Right lobe of liver (tissue), 6 donors: ENCODE measurements at places on chromosomes 2 and 18. TPM values are rescaled to one million over a fixed set of nuclear protein-coding genes. Genes with fewer than 3 reads are reported as not detected.
A peak's percentile ranks its signal among the peaks of the same experiment; 100 is the strongest.

Gene LYG1
- 0.90 TPM for total RNA-seq

DNA sequence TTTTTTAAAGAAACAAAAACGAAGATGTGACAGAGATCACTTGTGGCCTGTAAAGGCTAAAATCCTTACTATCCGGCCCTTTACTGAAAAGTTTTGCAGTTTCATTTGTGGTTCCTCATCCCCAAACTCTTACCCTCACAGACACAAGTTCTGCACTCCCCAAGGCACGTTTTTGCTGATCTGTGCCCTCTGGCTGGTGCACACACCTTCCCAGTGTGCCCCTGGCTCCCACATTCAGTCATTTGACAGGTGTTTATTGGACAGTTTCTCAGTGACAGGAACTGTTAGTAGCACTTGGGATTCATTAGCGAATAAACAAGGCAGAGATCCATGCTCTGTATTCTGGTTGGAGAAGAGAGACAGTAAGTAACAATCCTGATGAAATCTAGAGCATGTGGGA, 22.8 kb downstream of the ZAP70 start:
- H3K36me3 ChIP-seq, result no peaks in the 10 kb centered on the region
- H3K27ac ChIP-seq, result no peak overlapping the region
- DNase-seq, result no peak
- no peaks in the 10 kb centered on the region for H3K27me3 ChIP-seq
- no peak overlapping the region for H3K4me3 ChIP-seq

- no peaks in the 10 kb centered on the region for H3K4me1 ChIP-seq
- no peaks in the 10 kb centered on the region for H3K36me3 ChIP-seq
- H3K4me3 ChIP-seq, result no peak overlapping the region
- H3K27ac ChIP-seq, result no peak overlapping the region
These were observed 94.0 kb downstream of the PLB1 start for GRCh38 chr2:28589746-28590463.

Gene SULT6B1
- total RNA-seq, result not detected

GRCh38 chr2:204655626-204656025, 110.4 kb downstream of the PARD3B start:
- H3K27ac ChIP-seq, result no peak overlapping the region
- H3K27me3 ChIP-seq, result no peaks in the 10 kb centered on the region
- no peaks in the 10 kb centered on the region for H3K4me1 ChIP-seq
- no peak overlapping the region for H3K4me3 ChIP-seq
- no peaks in the 10 kb centered on the region for H3K36me3 ChIP-seq

- DNase-seq, result no peak
- no peak overlapping the region for H3K27ac ChIP-seq
- no peaks in the 10 kb centered on the region for H3K4me1 ChIP-seq
- no peak overlapping the region for H3K4me3 ChIP-seq
- H3K27me3 ChIP-seq, result no peaks in the 10 kb centered on the region
These were observed 38.4 kb downstream of the CAB39 start for GRCh38 chr2:230751062-230751461.

DNA sequence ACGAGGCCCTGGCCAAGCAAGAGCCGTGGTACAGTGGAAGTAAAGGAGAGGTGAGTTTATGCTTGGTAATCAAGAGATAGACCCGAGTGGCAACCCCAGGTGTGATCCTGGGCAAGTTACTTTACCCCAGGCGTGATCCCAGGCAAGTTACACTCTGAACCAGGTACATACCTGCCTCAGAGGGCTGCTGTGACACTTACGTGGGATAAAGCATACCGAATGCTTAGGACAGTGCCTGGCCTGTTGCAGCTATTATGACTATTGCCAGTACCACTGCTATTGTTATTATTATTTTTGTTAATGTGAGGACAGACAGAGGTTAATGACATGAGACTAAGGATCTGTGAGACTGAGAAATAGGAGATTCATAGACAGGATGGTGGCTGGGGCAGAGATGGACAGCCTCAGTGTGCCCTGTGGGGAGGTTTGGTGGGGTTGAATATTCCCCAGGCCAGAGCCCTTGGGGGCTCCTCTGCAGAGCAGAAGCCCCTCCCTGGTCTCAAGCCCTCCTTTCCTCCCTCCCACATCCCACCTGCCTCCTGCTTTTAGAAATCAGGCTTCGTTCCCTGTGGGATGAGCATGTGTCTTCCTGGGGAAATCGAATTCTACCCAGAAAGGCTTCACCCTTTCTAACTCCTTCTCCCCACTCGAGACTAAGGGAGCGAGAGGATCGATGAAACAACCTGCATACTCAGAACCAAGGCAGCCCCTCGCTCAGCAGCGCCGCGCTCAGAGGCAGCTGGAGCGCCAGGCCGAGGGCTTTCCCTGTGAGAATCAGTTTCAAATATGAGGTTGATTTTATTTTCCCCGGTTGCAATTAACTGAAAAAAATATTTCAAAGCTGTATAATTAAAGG, 62.0 kb upstream of the SIX3 start:
- no peak for DNase-seq
- H3K36me3 ChIP-seq, result no peaks in the 10 kb centered on the region
- H3K4me3 ChIP-seq, result no peak overlapping the region
- H3K27ac ChIP-seq, result no peak overlapping the region

GRCh38 chr18:5294113-5294456, 1.4 kb downstream of the ZBTB14 start:
- no peaks in the 10 kb centered on the region for H3K36me3 ChIP-seq
- no peaks in the 10 kb centered on the region for H3K4me1 ChIP-seq
- H3K4me3 ChIP-seq, result peak overlapping the region; percentile 82
- no peak for DNase-seq
- H3K27me3 ChIP-seq, result no peaks in the 10 kb centered on the region
- peak overlapping the region; percentile 82 for H3K27ac ChIP-seq

DNA sequence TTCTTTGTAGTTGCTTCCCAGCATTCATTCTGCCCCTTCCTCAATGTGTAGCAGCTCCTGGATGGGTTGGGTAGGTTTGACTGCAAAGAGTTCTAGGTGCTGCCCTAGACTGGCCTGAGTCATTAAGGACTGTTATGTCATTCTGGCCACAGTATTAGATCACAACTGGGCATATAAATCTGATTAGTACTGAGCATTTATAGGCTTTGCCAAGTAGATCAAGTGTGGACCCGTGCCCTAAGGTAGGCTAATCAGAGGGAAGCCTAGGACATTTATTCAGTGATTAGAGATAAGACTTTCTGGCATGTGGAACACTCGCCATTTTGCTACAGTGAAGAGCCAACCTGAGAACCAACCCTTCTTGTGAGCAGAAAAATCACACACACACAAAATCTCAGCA, 2.7 kb downstream of the KATNAL2 start:
- H3K36me3 ChIP-seq, result no peaks in the 10 kb centered on the region
- no peak for DNase-seq
- H3K27ac ChIP-seq, result no peak overlapping the region

DNA sequence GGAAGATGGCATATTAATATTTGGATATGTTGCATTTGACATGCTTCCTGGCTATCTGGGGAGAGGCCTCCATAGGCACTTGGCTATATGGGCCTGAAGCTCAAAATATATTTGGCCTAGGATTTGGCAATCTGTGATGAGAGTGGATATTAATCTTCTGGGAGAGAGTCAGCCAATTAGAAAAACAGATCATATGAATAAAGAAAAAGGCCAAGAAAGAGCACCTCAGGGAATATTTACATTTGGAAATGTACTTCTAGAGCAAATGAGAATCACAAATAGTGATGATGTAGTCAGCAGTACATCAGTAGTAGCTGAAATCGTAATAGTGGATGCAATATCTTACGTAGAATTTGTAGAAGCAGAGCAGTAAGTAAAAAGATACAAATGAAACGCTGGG, 277.0 kb downstream of the CTNNA2 start:
- no peaks in the 10 kb centered on the region for H3K27me3 ChIP-seq
- DNase-seq, result no peak
- no peak overlapping the region for H3K27ac ChIP-seq

- no peak overlapping the region for H3K27ac ChIP-seq
- no peak overlapping the region for H3K4me3 ChIP-seq
- no peak for DNase-seq
- H3K27me3 ChIP-seq, result no peaks in the 10 kb centered on the region
- H3K36me3 ChIP-seq, result no peaks in the 10 kb centered on the region
- H3K4me1 ChIP-seq, result no peaks in the 10 kb centered on the region
These were observed 132.4 kb upstream of the ST6GAL2 start for GRCh38 chr2:107018366-107018765.

GRCh38 chr2:212939777-212940531, 211.5 kb downstream of the IKZF2 start:
- DNase-seq, result peak; percentile 78
- no peak overlapping the region for H3K27ac ChIP-seq

Gene TSPYL6
- total RNA-seq, result not detected

- H3K4me1 ChIP-seq, result peaks cover 40% of the 10 kb centered on the region
- DNase-seq, result no peak
- peak overlapping the region; percentile 83 for H3K4me3 ChIP-seq
- H3K27me3 ChIP-seq, result no peaks in the 10 kb centered on the region
These were observed 797 bp downstream of the TTC32 start for GRCh38 chr2:19900931-19901441.

- H3K36me3 ChIP-seq, result no peaks in the 10 kb centered on the region
- H3K4me1 ChIP-seq, result no peaks in the 10 kb centered on the region
- DNase-seq, result no peak
These were observed 41.6 kb downstream of the RHBDD1 start for GRCh38 chr2:226877491-226877890.

Gene CD8B
- total RNA-seq, result not detected

Gene DPY30
- 42.7 TPM for total RNA-seq

GRCh38 chr2:25365241-25365640, 23.5 kb upstream of the DNMT3A start:
- no peaks in the 10 kb centered on the region for H3K4me1 ChIP-seq
- no peaks in the 10 kb centered on the region for H3K36me3 ChIP-seq
- H3K27me3 ChIP-seq, result no peaks in the 10 kb centered on the region
- no peak overlapping the region for H3K27ac ChIP-seq

DNA sequence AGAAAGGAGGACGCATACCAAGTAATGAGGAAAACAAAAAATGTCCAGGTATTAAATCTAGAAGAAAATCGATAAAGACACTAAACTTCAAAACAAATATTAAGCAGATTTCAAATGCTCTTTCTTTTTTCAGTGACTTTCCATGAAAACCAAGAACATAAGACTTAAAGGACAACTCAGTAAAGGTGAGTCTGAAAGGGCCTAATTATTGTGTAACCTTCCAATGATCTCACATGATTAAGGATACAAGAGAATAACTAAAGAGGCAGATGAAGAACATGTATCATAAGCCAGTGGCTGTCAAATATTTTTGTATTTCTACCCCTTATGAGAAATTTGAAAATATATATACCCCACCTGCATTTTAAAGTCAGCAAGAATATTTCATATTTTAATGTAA, 30.7 kb downstream of the MBD2 start:
- no peak overlapping the region for H3K4me3 ChIP-seq
- DNase-seq, result no peak
- H3K4me1 ChIP-seq, result no peaks in the 10 kb centered on the region
- no peaks in the 10 kb centered on the region for H3K36me3 ChIP-seq
- no peak overlapping the region for H3K27ac ChIP-seq

- no peaks in the 10 kb centered on the region for H3K4me1 ChIP-seq
- H3K36me3 ChIP-seq, result no peaks in the 10 kb centered on the region
- no peak for DNase-seq
These were observed 46.9 kb downstream of the NGEF start for GRCh38 chr2:232966122-232966521.

GRCh38 chr2:121776361-121776760, 20.9 kb downstream of the TSN start:
- H3K4me1 ChIP-seq, result no peaks in the 10 kb centered on the region
- no peaks in the 10 kb centered on the region for H3K36me3 ChIP-seq
- H3K27ac ChIP-seq, result no peak overlapping the region
- DNase-seq, result no peak

- no peak overlapping the region for H3K4me3 ChIP-seq
- H3K27me3 ChIP-seq, result no peaks in the 10 kb centered on the region
- H3K27ac ChIP-seq, result no peak overlapping the region
These were observed 25.3 kb upstream of the STEAP3 start for GRCh38 chr2:119198240-119198840.

GRCh38 chr2:121519732-121520640, 10.7 kb upstream of the RNU4ATAC start:
- peaks cover 3% of the 10 kb centered on the region for H3K4me1 ChIP-seq
- DNase-seq, result no peak
- H3K27ac ChIP-seq, result no peak overlapping the region
- H3K36me3 ChIP-seq, result peaks cover 5% of the 10 kb centered on the region
- H3K4me3 ChIP-seq, result no peak overlapping the region

DNA sequence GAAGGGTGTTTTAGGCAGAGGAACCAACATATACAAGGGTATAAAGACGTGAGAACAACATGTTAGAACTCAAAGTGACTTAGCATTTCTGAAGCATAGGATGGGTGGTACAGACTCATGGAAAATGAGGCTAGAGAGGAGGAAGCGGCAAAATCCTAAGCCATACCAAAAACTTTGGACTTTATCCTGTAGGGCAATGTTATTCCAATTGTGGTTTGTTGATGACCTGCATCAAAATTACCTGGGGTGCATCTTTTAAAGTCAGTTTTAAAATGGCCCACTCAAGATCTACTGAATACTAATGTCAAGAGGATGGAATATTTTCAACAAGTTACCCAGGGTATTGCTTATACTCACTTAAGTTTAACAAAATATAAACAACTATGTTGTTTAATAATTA, 34.8 kb downstream of the RAPH1 start:
- no peaks in the 10 kb centered on the region for H3K4me1 ChIP-seq
- H3K27ac ChIP-seq, result no peak overlapping the region
- H3K27me3 ChIP-seq, result no peaks in the 10 kb centered on the region
- DNase-seq, result no peak
- H3K36me3 ChIP-seq, result no peaks in the 10 kb centered on the region

DNA sequence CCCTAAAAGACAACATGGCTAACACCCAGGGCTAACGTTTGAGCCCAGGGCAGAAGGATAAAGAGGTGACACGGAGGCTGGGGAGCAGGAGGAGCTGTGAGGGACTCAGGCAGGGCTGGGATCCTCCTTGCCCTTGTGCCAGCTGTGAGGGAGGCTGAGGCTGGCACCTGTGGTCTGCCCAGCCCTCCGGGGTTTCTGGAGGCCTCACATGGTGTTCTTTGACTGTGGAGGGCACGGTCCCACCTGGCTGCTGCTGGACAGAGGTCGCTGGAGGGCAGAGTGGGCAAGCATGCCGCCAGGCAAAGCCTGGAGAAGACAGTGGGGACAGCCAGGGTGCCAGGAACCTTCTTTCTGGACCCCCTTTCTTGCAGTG, 26.8 kb upstream of the CNNM3 start:
- H3K27me3 ChIP-seq, result no peaks in the 10 kb centered on the region
- peaks cover 11% of the 10 kb centered on the region for H3K4me1 ChIP-seq
- DNase-seq, result no peak
- H3K4me3 ChIP-seq, result no peak overlapping the region
- no peaks in the 10 kb centered on the region for H3K36me3 ChIP-seq

- H3K4me1 ChIP-seq, result no peaks in the 10 kb centered on the region
- no peaks in the 10 kb centered on the region for H3K36me3 ChIP-seq
- DNase-seq, result peak; percentile 38
- no peak overlapping the region for H3K4me3 ChIP-seq
- no peaks in the 10 kb centered on the region for H3K27me3 ChIP-seq
These were observed 250.7 kb upstream of the SALL3 start for GRCh38 chr18:78728784-78729467.
